ENCODE measurements at places on chromosomes 7 and 10.

- no peak for DNase-seq
Observed at GRCh38 chr7:92799446-92800211, 36.7 kb downstream of the CDK6 start.

- no peak for DNase-seq
Observed at GRCh38 chr10:6625428-6625827, 45.4 kb upstream of the PRKCQ start.

GRCh38 chr10:13338390-13339110 is 9.5 kb downstream of the SEPHS1 start:
- no peak for DNase-seq

DNA sequence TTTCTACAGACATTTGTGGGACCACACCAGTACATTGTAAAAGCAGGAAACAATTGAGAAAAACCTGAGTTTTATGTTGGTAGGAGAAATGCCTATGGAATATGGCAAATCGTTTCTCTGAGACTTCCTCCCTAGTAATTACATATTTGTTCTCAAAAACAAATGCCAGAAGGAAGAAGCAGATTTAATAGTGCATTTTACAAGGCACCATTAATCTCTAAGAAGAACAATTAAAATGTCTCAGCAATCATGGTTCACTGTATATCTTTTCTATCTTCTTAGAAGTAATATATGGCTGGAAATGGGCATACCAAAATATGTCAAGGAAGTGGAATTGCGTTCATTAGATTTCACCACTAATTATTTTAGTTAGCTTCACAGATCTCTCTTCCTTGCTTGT is 13.3 kb downstream of the CAV1 start:
- DNase-seq, result no peak

DNA sequence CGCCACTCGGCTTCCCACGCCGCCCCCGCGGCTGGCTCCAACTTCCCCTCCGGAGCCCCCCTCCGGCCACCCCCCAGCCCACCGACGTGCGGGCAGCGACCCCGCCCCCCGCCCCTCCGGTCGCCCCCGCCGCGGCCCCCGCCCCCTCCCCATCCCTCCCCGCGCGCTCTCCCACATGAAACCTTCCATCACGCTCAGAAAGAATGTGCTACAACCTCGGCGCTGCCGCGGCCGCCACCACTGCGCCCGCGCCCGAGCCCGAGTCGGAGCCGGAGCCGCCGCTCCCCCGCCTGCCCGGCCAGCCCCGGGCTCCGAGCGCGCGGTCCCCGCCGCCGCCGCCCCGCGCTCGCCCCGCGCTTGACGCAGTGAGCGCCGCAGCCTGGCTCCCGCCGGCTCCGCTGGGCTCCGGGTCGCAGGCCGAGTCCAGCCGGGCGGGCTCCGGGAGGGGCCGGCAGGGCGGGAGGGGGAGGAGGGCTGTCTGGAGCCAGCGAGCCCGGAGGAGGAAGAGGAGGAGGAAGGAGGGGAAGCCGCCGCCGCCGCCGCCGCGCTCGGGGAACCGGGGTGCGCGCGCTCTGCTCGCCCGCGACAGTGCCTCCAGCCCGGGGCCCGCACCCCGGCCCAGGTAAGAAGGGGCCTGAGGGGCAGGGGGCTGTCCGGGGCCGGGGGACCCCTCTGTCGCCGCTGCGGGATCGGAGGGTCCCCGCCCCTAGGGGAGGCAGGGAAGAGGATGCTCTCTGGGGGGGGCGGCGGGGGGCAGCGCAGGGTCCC is 4.3 kb upstream of the ELFN1 start:
- DNase-seq, result no peak

Data from hematopoietic multipotent progenitor cell treated with erythropoietin and hydrocortisone succinate and interleukin-3 and kit ligand, for 15 days (in vitro differentiated cells).